ENCODE measurements at places on chromosomes 3 and 15. TPM values are rescaled to one million over a fixed set of nuclear protein-coding genes. Genes with fewer than 3 reads are reported as not detected.

GXYLT2 gene
- total RNA-seq: 7.3 TPM

MCTP2 gene
- 2.1 TPM for total RNA-seq

ERC2 gene
- total RNA-seq: 0.94 TPM

- no peak for DNase-seq
Measured at GRCh38 chr3:156735471-156735870, 61.1 kb downstream of the TIPARP start.

DNA sequence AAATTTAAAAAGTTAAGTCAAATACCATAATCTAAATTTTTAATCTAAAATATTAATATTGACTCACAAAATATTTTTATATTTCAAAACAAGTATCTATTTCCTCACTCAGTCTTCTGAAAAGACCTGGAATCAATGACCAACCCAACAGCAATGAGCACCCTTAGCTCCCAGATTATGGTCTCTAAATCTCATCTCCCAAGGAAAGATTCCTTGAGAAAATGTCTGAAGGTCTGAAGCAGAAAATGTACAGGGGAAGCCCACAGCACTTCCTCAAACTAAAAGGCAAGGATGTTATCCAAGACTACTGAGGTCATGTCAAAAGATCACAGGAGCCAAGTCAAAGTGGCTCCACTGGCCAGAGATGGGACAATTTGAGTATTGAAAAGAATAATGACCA, 51.0 kb upstream of the SLCO2A1 start:
- DNase-seq: no peak

GRCh38 chr15:97502038-97502437, 458.5 kb upstream of the ARRDC4 start:
- DNase-seq: no peak

TMEM212 gene
- total RNA-seq: not detected

- DNase-seq: no peak
Measured at GRCh38 chr3:23834082-23834870, 28.5 kb downstream of the UBE2E1 start.

DNA sequence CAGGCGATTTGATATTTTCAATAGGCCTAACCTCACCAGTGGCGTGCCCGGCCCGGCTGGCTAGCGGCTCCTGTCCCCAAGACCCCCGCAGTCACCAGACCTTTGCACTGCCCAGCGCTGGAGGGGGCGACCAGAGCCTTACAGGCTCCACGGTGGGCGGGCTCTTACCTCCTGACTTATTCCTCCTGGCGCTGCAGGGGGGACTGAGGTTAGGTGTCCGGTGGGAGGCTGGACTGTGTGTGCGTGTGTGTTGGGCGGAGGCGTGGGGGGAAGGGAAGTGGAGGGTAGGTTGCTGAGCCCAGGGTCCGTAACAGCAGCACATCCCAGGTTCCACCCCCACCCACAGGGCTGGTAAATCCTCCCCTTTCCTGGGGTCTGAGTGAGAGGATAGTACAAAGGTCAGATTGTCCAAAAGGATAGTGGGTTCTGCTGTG, 27.5 kb upstream of the THRB start:
- peak; percentile 54 for DNase-seq

RBPMS2 gene
- total RNA-seq: 213 TPM

C3orf49 gene
- total RNA-seq: not detected

DNA sequence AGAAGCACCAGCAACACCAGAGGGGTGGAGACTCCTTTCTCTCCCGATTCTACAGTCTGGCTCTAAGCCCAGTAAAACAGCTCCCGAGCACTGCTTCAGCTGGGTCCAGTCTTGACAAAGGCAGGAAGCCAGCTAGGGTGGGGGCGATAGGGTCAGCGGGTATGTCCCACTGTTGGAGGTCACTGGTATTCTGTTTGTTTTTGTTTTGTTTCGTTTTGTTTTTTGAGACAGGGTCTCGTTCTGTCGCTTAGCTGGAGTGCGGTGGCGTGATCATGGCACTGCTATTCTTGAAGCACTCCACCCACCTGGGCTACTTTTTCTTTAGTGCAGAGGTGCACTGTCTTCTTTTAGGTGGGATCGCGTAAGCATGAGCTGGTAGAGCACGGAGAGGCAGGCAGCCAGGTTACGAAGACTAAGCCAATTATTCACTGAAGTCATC, 16.3 kb downstream of the GCSAM start:
- peak; percentile 30 for DNase-seq

ATG3 gene
- total RNA-seq: 39.0 TPM

SERINC4 gene
- not detected for total RNA-seq

DNA sequence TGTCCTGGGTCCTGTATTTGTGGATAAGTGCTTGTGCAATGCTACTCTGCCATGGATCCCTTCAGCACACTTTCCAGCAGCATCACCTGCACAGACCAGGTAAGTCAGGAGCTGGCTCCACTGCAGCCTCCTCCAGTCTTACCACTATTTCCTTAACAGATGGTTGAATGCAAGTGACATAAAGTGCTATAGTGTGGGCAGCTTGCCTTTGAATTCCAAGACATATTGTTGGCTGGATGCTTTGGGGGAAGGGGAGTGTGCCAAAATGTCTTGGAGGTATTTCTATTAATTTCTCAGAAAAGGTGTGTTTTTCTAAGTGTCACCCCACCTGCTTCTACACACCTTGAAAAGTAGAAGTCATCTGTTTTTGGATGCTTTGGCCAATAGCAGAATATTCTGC, 352.2 kb upstream of the SUCLG2 start:
- DNase-seq: no peak

DNA sequence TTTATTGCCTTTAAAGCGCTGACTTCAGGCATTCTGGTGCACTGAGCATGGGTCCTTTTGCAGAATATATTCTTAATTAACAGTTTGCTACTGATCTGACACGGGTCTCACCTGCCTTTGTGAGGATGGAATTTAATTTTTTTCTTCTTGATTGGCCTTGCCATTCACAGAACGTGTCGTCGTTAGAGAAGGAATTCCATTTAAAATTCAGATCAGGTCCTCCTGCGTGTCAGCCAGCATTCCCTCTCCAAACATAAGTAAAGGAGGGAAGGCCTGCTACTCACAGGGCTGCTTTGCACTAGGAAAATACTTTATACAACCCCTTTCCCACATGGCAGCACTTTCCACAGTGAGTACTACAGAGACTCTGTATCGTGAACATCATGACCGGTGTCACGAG, 492.7 kb downstream of the NTRK3 start:
- DNase-seq: no peak

DNA sequence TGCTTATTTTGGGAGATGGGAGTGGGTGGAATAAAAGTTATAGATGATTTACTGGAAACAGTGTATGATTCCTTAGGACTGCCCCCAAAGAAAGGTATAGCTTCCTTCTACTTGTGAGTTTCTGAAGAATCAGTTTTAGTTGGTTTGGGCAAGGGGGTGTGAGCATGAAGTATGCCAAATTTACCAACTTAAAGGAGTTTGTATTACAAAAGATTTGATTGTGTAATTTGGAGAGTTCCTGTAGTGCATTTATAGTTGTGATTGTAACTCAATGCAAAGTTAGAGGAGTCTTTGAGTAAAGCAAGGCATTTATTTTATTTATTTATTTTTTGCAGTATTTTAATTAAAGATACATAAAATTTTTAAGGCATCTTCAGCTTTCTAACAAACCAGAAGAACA, 42.8 kb downstream of the TSC22D2 start:
- no peak for DNase-seq

- DNase-seq: peak; percentile 27
Measured at GRCh38 chr3:161672478-161672877, 175.9 kb downstream of the OTOL1 start.
